ENCODE measurements at places on chromosomes 5 and 9.
A peak's percentile ranks its signal among the peaks of the same experiment; 100 is the strongest.

DNA sequence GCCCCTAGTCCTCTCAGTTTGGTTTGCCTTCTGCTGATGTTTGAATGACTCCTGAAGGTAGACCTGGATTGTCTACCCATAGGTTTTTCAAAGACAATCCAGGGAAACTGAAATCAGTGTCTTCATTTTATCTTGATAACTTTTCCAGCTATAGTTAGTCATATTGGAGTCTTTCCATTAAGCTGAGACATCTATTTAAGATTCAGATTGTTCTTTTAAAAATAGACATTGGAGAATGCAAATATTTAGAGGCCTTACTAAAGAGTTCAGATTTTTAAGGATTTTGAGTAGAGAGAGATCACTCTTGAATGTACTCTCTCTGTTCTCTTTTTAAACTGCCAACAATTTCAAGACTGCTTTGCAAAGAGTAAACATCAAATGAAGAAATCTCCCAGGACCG lies 69.1 kb downstream of the GDNF start:
- no peak for ATAC-seq

DNA sequence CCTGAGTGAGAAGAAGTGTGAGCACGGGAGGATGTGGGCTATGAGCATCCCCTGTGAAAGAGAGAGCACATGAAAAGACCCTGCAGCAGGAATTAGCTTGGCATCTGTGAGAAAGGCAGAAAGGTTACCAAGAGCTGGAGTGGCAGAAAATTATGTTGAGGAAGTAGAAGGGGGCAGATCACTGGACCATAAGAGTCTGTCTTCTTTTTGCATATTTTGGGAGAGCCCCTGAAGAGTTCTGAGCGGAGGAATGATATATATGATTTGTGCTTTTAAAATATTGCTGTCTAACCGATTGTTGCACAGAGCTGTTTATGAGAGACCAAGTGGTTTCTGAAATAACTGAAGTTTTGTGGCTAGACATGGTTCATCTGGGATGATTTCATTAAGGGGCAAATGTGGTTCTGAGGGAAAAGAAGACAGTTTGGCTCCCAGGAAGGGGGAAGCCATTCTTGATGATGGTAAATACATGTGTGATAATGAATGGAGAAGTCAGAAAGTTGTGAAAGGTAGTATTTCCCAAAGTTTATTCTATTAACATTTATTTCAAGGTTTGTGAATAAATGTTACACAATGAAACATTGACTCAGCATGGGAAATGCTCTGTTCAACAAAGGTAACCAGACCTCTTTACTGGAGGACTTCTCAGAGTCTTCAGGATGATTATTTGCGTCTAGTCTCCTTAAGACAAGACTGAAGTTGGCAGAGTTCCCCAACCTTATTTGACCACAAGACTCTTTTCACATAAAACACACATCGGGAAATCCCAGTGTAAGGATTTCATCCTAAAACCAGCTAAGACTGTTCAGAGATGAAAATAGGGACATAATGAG lies 31.5 kb upstream of the ADRB2 start:
- no peak for ATAC-seq

- ATAC-seq: no peak
Measured at GRCh38 chr5:180290568-180291233, 1.2 kb downstream of the MAPK9 start.

DNA sequence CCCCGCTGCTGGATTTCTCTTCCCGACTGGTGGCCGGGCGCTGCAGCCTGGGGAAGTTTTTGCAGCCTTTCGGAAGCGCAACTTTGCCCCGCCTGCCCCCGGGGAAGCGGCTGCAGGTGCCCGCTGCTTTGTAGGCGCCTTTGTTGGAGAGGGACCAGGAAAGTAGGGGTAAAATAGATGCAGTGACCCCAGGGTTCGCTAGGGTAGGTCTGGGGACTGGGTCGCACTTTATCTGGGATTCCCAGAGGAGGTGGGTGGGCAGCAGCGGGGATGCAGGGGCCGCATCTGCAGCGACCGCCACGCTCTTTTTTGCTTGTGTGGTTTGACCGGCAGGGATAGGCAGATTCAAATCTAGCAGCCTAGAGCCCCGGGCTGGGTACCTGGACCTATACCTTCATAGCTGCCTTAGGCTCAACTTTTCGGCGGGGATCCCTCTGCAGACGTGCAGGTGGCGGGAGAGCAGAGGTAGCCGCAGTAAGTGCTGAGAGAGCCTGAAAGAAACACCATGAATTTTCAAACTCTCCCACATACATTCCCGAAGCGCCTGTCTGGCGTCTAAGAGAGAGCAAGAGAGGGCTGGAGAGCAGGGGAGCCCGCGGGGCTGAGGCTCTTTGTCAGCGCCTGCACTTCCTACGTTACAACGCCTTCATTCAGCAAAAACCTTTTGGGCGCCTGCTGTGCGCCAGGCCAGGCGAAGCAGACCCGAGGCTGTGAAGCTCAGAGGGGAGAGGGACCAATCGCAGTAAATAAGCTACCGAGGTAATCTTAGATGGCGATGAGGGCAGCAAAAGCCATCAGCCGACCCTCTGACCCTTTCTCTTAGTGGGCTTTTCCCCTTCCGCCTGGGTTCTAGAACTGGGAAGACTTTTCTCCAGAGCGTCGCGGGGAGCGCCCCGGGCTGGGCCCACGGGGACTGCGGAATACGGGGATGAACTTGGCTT lies 642 bp downstream of the SV2C start:
- ATAC-seq: peak; percentile 32

GRCh38 chr9:19050637-19051591 lies 1.7 kb downstream of the RRAGA start:
- ATAC-seq: no peak

- no peak for ATAC-seq
Measured at GRCh38 chr5:118937393-118938061, 50.8 kb downstream of the DTWD2 start.

GRCh38 chr5:133245191-133246052 lies 193.6 kb downstream of the HSPA4 start:
- ATAC-seq: peak; percentile 74

DNA sequence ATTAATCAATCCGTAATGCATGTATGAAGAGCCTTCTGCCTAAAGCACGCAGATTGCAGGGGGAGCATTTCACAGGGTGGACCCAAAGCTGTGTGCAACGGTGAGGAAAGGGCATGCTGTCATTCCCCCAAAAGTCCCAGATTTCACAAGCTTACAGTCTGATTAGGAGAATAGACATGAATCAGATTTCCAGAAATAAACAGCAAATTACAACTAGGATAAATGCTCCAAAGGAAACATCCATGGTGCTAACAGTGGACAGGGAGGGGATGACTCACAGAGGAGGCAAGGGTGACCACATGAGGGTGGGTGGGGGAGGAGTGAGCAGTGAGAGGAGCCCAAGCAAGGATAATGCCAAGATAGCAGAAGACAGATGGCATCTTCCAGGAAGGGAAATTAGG lies 258.4 kb upstream of the TAS2R1 start:
- peak; percentile 38 for ATAC-seq

Measured in SK-N-SH treated with all-trans-retinoic acid at 6 μM for 48 hours (cell line).